ENCODE measurements at places on chromosomes 1 and 21.

GRCh38 chr1:177596485-177596884 is 373.4 kb downstream of the SEC16B start:
- DNase-seq, result no peak

DNA sequence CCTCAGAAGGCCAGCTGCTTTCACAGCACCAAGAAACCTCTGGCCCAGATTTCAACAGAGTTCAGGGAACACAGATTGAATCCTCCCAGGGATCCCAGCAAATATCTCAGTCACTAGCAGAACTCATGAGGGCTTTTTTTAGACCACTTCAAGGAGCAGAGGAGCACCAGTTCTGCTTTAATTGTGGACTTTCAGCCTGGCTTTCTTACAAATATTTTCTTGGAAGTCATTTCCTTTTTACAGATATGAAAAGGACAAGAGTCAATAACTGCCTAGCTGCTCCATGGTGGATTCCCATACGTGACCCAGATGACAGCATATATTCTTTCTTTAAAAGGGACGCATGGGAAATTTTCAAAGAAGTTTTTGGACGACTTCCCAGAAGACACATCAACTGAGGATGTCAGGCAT is 6.4 kb upstream of the LRRC8B start:
- no peak for DNase-seq

GRCh38 chr1:24315391-24315790 is 3.8 kb upstream of the GRHL3 start:
- DNase-seq, result no peak

DNA sequence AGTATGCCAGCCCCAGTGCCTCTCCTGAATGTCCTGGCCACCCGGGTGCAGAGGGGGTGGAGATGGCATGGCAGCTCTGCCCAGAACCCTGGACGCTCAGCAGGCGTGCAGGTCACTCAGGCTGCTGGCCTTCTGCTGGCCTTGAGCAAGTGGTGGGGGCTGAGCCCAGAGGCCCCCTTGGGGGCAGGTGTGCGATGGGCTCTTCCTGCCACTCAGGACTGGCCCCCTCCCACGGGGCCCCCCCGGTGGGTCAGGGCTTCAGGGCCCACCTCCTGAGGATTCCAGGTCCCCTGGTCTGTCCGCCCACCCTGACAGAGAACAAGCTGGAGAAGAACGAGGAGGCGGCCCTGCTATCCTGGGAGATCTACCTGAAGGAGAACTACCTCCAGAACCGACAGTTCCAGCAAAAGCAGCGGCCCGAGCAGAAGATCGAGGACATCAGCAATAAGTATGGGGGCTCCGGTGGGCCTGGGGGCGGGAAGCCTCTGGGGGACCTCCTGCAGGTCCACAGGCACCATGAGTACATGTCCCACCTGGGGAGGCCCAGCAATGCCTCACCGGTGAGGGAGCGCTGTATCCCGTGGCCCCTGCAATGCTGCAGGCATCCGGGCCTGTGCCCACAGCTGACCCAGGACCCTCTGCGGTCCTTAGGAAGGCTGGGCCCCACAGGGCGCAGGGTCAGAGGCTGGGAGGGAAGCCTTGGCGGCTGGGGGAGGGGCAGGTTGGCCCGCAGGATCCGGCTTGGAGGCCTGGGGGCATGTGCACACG is 37.0 kb upstream of the LRRC3 start:
- no peak for DNase-seq

DNA sequence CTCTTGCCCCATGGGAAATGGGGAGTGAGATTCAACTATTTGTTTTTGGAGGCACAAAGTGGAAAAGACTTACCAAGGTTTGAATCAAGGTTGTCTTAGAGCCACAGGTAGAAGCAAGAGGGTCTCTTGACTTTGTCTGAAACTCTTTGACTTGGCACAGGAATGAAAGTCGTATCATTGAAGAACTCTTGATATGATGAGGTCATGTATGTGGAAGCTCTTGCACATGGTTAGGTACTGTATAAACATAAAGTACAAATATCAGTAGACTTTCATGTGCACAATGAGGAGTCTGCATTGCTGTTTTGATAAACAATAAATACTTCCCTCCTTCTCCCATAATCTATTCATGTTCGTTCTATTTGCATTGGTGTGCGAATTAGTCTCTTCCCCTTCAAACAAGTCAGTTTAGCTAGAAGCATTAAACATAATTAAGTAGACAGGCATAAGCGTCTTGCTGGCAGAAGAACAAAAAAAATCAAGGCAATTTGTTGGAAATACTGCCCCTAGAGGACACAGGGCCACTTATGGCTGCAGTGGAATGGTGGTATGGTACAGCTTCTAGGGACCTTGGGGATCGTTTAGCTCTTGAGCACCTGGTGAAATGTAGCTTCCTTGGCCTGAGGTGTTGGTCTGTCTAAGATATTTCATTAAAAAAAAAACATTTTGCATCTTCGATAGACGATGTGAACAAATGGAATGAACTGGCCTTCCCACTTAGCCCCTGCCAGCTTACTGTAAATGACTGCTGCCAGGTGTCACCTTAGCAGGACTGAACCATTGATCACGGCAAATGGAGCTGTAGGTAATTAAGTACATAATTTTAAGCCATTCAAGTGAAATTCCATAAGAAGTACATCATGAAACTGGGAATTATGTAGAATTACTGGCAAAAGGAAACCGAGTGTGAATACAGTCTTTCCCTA is 218.0 kb upstream of the GALNT2 start:
- DNase-seq, result no peak

- DNase-seq, result no peak
Observed at GRCh38 chr1:194347200-194347599, 1160.8 kb upstream of the B3GALT2 start.

DNA sequence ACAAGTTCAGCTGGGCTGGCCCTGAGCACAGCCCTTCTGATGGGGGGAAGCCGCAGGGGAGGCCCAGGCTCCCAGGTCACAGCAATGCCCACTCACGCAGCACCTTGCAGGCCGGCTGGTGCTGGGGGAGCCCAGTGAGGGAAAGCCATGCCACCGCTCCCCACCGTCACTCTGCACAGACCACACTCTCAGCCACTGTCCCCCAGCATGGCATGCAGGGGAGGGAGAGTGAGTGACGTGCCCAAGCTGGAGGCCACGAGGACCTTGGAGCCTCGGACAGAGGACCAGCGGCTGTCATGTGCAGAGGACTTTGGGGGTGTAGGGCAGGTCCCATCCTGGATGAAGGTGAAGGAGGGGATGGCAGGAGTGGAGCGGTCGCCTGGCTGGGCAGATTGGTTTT is 25.1 kb downstream of the SLC45A1 start:
- no peak for DNase-seq

DNA sequence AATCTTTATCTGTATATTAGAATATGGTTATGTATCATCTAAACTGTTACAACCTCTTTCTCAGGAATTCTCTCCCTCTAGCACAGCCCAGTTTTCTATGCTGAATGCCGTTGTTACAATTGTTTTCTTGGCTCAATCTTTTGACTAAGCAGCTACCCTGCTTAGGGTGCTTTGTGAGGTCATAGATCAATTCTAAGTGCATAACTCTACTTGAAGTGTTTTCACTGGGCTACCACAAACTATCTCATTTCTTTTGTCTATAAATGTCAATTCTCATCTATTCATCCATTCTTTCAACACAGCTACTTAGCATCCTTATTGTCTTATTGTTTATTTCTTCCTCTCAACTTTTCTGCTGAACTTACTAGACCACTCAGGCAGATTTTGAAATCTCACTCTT is 77.1 kb downstream of the CEP350 start:
- DNase-seq, result no peak

Data from right kidney (tissue), 9 donors.